Umbilical cord (tissue), 2 donors: ENCODE measurements at places on chromosomes 6 and 20.
A peak's percentile ranks its signal among the peaks of the same experiment; 100 is the strongest.

DNA sequence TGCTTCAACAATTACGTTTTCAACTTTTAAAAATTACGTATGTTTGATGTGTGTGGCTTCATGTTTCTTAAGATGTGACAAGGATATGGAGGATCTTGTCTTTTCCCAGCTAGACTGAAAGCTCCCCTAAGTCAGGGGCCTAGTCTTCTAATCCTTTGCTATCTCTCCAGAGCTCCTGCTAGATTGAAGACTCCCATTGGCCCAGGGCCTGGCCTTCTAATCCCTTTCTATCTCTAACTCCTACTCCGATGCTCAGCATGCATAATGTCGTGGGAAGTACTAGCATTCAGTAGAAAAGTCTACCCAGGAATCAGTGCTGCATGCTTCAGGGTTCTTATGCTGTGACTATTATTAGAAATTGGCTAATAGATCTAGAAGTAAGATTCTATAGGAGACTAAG lies 144.8 kb upstream of the SUPT3H start:
- DNase-seq = peak; percentile 96

GRCh38 chr6:85403331-85404015 lies 46.4 kb upstream of the NT5E start:
- DNase-seq = peak; percentile 60

GRCh38 chr6:26328265-26328844 lies 36.6 kb upstream of the BTN3A2 start:
- no peak for DNase-seq

- DNase-seq = no peak
Measured at GRCh38 chr6:92139601-92140000, 1279.8 kb downstream of the EPHA7 start.

- no peak for DNase-seq
Measured at GRCh38 chr6:70028926-70029325, 162.6 kb downstream of the COL19A1 start.

- peak; percentile 47 for DNase-seq
Measured at GRCh38 chr20:1835186-1836035, 59.8 kb upstream of the SIRPA start.

GRCh38 chr20:2859330-2860121 lies 13.8 kb upstream of the PTPRA start:
- no peak for DNase-seq

GRCh38 chr20:51680067-51680749 lies 88.0 kb downstream of the ATP9A start:
- no peak for DNase-seq

- DNase-seq = no peak
Measured at GRCh38 chr6:10381133-10381829, 33.6 kb downstream of the TFAP2A start.

DNA sequence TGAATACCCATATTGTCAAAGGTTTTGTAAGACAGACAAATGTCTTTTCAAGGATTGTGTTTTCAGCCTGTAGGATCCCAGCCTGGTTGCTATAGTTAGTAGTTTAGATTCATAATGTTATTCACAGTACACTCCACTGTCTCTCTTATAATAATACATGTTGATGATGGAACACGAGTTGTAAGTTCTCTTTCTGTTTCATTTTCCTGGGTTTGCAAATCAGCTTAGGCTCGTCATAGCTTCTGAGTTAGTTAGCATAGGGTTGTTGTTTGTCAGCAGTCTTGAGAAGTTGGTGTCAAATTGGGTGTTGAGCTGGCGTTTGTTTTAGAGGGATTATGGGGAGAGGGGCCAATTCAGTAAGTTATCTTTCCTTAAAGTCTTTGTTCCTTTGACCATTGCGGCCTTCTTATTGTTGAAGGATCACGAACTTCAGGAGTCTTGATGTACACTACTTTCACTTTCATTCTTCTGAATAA lies 45.8 kb downstream of the QKI start:
- DNase-seq = peak; percentile 37

DNA sequence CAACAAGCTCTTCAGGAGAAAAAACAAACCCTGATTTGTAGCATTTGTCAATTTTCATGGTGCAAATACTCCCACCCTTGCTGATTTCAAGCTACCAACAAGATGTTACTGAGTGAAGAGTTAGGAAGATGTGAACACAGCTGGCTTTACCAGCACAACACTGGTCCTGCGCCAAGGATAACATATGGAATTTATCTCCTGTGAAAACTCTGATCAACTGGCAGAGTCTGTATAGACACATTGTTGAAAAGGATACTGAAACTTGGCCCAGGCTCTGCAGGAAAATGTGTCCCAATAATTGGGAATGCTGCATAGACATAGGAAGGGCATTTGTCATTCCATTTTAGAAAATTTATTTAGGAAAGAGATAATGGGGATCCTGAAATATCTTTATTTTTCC lies 29.0 kb downstream of the OTOR start:
- no peak for DNase-seq

DNA sequence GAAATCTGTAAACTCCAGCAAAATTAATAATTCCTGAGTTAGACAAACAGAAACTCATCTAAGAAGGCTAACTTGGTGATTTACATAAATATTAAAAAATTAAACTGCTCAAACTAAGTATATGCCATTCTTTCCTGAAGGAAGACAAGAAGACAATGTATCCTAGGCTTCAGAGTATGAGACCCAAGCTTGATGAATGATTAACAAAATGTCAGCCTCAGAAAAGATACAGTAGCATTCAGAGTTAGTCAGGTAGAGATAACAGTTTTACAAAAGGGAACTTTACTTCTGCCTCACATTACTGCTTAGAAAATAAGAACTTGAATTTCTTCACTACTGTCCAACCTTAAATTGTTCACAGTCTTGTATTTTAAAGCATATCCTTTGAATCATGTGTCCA lies 12.0 kb downstream of the CSNK2A1 start:
- no peak for DNase-seq

GRCh38 chr6:107114213-107114925 lies 946 bp downstream of the BEND3 start:
- peak; percentile 89 for DNase-seq

DNA sequence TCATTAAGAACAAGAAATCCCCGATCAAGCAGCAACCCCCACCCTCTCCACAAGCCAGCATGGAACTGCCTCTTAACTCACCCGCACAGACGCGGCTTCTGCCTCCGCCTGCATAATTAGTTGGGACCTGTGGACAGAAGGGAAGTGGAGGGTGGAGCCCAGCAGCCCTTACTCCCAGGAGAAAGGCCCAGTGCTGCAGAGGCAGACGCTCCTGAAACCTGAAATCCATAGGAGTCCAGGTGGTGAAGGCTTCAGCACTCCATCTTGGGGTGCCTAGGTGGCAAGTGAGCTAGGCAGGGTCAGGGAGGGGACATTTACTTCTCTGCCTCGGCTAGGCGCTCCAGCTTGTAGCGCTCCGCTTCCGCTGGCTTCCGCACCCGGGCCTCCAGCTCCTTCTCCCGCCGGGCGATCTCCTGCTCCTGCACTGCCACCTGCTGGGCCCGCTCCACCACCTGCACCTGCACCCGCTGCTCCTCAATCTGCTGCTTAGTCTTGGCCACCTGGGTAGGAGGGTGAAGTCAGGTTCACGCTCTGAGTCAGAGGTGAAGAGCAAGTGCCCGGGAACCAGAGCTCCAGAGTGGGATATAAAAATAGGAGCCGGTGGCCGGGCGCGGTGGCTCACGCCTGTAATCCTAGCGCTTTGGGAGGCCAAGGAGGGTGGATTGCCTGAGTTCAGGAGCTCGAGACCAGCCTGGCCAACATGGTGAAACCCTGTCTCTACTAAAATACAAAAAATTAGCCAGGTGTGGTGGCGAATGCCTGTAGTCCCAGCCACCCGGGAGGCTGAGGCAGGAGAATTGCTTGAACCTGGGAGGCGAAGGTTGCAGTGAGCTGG lies 10.7 kb downstream of the TUBB start:
- DNase-seq = no peak

- DNase-seq = no peak
Measured at GRCh38 chr20:39480276-39481043, 518.3 kb downstream of the DHX35 start.

GRCh38 chr20:905396-905961 lies 10.7 kb downstream of the ANGPT4 start:
- no peak for DNase-seq

GRCh38 chr6:12749531-12750379 lies 33.2 kb downstream of the PHACTR1 start:
- DNase-seq = no peak

GRCh38 chr6:81455641-81456040 lies 296.8 kb downstream of the TENT5A start:
- peak; percentile 16 for DNase-seq

GRCh38 chr6:3610206-3610605 lies 141.3 kb downstream of the PXDC1 start:
- DNase-seq = peak; percentile 91

- DNase-seq = no peak
Measured at GRCh38 chr20:41046716-41047115, 18.1 kb downstream of the TOP1 start.

- no peak for DNase-seq
Measured at GRCh38 chr20:56257604-56258003, 9.1 kb downstream of the MC3R start.

GRCh38 chr6:157253699-157254098 lies 69.6 kb downstream of the TMEM242 start:
- DNase-seq = no peak

DNA sequence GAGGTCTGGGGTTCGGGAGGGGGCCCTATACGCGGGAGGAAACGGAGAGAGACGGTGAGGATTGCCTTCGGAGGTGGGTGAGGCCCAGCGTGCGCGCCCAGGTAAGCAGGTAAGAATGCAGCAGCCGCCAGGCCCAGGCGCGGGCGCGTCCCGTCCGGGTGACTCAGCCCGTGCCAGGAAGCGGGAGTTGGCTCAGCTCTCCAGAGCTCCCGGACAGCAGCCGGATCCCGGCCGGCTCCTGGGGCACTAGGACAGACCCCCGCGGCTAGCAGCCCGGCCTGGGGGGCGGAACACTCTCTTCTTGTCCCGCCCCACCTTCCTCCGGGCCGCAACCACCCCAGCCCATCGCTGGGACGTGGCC lies 1.5 kb upstream of the MDFI start:
- DNase-seq = peak; percentile 64

GRCh38 chr6:3355358-3356055 lies 96.8 kb downstream of the PSMG4 start:
- DNase-seq = peak; percentile 54

- DNase-seq = no peak
Measured at GRCh38 chr6:74510878-74511277, 695.0 kb downstream of the COL12A1 start.

GRCh38 chr6:100959280-100959679 lies 78.2 kb upstream of the ASCC3 start:
- no peak for DNase-seq

DNA sequence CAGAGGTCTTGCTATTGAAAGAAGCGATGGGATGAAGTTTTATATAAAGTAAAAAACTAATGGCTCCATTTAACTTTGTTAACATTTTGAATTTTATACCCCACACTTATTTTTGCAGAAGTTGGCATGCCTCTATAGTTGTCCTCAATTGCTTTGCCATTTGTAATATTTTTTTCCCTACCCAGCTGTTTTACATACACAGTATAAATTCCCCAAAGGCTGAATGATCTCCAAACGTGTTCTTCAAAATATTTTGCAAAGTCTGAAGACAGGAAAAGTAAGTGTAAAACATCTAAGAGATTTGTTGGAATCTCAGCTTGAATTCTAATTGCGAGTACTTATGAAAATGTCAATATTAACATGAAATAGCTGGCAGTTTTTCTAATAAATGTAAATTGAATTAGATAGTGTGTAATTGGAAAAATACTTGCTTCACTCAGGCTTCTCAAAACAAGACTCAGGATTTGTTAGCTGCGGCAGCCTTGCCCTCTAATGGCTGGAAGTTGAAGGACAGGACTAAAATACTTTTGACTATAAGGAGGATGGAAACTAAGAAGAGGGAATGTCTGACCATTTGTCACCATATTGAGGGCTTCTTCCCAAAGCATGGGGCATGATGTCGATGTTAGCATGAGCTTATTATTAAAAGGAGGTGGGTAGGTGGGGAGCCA lies 226.8 kb downstream of the UST start:
- DNase-seq = peak; percentile 63
